Eye (tissue), 1 donor: ENCODE measurements at places on chromosomes 2 and 18.
A peak's percentile ranks its signal among the peaks of the same experiment; 100 is the strongest.

- no peak for DNase-seq
Measured at GRCh38 chr2:129881786-129882396, 97.6 kb upstream of the RAB6C start.

DNA sequence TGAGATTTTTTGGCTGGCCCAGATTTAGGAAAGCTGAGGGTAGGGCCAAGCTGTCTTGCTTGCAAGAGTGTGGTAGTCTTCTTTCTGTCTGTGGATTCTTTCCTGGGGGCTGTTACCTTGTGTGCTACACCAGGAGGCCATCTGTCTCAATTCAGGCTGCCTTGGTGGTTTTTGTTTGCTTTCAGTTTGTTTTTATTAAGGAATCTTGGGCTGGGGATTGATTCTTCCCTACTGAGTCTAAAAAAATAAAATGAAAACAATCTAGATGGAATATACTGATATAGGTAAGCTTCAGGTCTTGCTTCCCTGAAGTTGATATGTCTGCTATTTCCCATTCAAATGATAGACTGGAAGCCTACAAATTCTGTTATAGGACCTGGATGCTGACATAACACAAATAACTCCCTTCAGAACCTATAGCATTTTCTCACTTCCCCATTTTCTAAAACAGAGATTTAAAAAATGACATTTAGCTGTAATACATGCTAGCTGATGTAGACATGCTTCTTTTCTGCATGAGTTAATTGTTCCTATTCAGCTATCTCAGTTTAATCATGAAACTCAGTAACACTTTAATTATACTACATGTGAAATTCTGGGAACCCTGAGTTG, 5.3 kb downstream of the LHCGR start:
- DNase-seq = no peak

DNA sequence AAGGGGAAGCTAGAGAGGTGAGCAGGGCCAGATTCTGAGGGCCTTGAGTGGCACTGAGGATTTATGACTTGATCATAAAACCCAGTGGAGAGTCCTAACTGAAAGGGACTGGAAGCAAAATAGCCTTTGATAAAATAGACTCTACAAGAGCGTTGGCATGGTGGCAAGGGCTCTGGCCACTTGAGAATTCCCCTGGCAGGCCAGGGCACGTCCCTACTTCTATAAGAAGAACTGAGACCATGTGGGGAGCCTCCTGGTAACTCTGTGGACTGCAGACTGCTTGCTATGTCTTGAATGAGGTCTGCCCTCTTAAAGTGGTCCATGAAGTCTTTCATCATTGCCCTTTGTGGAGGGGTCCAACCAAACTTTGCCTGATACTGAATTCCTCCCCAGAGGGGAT, 324.8 kb downstream of the ALK start:
- DNase-seq = no peak

- peak; percentile 74 for DNase-seq
Measured at GRCh38 chr18:68438983-68439382, 275.9 kb downstream of the TMX3 start.

DNA sequence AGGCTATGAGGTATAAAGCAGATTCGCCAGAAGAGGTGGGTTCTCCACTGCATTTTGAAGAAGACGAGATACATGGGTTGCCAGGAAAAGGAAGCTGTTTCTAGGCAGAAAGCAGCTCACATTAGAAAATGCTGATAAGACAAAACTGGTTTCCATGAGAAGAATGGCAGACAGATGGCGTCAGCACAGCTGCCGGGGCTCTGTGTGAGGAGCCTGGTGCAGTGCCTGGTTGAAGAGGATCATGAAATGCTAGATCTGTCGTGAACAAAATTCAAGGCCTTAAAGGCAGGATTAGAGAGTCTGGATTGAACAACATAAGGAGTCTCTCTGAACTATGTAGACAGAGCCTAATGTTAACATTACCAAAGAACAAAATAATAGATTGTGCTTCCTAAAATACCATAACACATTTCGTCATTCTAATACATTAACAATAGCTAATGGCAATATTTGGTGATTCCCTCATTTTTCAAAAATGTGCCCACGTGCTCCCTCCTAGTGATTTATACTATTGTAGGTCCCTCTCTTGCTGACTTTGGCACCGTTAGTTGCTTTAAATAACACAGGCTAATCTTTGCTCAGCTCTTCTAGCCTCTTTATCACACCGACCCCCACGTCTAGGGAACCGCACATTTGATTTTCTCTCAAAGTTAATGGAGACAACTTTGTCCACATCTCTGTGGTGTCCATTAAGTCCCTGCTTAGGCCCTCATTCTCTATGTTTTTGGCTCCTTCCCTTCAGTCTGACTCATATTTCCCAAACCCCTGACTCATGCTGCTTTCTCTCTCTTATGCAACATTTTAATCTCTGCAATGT, 38.2 kb downstream of the EFEMP1 start:
- DNase-seq = no peak
